ENCODE measurements at places on chromosomes 12 and 14.

DNA sequence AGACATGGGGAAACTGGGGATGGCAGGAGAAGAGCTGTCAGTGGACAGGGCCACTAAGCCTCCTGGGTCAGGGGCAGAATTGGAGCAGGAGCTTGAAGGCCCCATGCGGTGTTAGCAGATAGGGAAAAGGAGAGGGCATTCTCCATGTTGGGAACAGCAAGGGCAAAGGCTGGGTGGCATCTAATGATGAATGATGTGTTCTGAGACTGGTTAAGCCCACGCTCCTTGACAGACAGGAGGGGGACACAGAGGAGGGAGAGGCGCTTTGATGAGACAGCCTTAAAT lies 63.0 kb downstream of the CLMN start:
- DNase-seq: no peak

DNA sequence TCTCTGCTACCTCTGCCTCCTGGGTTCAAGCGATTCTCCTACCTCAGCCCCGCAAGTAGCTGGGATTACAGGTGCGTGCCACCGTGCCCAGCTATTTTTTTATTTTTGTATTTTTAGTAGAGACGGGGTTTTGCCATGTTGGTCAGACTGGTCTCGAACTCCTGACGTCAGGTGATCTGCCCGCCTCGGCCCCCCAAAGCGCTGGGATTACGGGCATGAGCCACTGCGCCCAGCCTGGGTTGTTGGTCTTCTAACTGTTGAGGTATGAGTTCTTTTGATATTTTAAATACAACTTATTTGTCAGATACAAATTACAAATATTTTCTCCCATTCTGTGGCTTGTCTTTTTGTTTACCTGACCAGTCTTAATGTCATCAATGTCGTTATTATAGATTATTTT lies 95.9 kb downstream of the PCNX1 start:
- no peak for DNase-seq

DNA sequence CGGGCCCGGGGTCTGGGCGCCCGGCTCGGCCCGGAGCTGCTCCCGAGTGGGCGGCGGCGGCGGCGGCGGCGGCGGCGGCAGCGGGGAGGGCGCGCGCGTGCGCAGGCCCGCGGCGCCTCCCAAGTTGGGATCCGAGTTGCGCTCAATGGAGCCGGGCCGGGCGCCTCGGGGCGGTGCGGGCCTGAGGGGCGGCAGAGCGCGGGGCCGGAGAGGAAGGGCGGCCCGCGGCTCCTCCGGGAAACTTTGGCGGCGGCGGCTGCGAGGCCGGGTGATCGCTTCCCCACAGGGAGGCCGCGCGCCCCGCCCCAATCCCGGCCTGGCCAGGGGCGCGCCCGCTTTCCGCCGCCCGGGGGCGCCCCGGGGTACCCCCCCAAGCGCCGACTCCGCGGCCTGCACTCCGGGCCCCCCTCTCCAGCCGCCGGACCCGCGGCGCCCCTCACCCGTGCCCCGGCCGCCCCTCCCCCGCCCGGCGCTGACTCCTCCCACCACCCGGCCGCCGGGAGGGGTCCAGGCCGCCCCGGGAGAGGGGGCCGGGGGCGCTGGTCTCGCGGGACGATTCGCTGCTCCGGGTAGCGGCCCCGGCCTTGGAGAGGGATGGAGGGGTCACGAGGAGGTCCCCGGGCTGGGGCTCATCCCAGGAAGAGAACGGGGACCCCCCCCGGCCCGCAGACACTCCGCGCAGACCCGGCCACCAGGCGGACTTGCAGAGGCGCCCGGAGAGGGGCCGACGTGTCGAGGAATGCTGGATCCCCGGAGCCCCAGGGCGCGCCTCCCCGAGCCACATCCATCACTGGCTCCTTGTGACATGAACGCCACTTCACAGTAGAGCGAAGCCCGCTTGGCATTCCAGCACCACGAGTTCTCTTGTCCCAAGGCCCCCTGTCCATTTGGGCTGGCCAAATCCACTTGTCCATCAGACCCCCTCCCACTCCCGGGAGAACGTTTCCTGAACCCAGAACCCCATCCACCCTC lies at the start of gene RILPL1:
TSS of gene RILPL1 (minus strand) at position 48 of the 972 bp plus-strand sequence. CDS start 237 bp downstream, outside the sequence.
- DNase-seq: peak; percentile 53

- peak; percentile 42 for DNase-seq
These were observed 12.3 kb downstream of the ABCD4 start for GRCh38 chr14:74290415-74290814.

DNA sequence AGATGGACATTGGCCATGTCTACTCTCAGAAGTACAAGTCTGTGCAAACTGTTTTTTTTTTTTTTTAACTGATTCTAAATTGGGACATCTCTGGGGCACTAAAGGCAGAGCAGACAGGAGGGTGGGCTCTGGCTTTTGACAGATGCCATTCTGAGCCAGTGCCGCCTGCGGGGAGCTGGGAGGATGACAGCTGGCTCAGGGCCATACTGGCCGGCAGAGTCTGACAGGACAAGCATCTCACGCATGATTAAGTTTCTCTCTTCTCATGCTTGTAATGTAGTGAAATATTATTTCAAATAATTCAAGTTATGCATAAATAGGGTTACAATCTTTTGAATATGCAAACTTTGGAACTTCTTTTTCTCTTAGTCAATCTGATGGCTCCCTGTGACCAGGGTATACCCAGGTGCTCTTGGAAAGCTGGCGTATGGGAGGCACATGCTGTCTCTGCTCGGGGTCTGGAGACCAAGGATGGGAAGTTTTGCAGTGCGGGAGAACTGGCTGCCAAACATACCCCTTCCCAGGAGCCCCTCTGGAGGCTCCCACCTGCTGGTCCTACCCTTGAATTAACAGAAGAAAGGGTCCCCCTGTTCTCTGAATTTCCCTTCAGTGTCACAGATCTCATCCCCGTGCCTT lies 7.6 kb downstream of the CDCA4 start:
- no peak for DNase-seq
